Stromal cell of bone marrow (primary cell): ENCODE measurements at places on chromosomes 7 and 10.

DNA sequence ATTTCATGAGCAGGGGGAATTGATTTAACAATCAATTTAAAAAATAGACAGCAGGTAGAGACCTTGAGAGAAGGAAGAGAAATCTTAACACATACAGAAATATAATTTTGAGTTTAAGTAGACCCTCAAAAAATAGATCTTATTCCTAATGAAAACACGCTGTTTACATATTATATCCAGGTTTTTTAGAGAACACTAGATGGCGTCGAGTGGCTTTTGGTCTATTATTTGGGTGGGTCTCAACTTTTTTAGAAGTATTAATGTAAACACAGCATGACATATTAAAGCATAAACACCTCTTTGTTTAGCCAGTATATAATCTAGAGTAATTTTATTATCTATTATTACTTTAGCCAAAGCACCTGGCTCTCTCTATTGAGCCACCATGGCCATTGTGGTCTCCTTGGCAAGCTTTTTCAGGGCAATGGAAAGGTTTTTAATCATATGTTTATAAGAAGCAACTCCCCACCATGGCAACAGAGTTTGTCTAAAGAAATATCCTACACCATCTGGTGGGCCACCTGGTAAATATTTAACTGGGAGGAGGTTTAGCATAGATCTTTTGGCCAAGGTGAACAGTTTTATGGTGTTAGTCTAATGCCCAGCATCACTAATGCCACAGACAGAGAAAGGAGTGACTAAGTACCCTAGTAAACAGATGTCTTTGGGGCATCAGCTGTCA lies 59.7 kb upstream of the PRSS1 start:
- no peak for DNase-seq

- DNase-seq, result no peak
These were observed 514 bp upstream of the CHAT start for GRCh38 chr10:49613165-49613881.

DNA sequence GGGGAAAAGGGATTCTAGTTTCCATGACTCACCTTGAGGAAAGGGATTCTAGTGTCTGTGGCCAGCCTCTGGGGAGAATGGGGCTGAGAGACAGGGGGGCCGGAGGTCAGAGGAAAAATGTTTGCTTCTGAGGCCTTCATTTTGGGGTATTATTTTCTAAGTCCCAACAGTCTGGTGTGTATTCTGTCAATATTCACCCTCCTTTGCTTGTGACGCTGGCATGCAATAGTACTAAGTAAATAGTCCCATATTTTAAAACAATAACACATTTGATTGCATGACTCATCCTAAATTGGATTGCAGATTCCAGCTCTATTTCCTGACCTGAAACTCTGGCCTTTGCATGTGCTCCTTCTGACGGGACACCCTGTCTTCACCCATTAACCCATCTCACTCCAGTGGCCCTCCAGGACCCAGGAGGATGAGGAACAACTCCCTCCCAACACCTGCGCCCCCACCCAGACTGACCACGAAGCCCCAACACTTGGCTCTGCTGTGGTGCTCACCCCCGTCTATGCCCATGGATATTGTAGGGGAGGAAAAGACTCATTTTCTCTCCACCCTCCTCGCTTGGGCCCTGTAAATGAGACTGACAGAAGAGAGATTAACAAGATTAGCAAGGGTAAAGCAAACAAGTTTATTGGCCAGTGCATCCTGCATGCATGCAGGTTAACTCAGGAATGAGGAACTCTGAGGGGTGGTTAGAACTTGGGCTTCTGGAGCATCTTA lies 495.6 kb upstream of the KLF6 start:
- peak; percentile 62 for DNase-seq

- peak; percentile 65 for DNase-seq
These were observed 94.5 kb downstream of the KMT2C start for GRCh38 chr7:152341039-152341913.

- DNase-seq, result no peak
These were observed 8.3 kb downstream of the MNX1 start for GRCh38 chr7:157001920-157002818.

- no peak for DNase-seq
These were observed 153.0 kb downstream of the TNS3 start for GRCh38 chr7:47428768-47429472.

DNA sequence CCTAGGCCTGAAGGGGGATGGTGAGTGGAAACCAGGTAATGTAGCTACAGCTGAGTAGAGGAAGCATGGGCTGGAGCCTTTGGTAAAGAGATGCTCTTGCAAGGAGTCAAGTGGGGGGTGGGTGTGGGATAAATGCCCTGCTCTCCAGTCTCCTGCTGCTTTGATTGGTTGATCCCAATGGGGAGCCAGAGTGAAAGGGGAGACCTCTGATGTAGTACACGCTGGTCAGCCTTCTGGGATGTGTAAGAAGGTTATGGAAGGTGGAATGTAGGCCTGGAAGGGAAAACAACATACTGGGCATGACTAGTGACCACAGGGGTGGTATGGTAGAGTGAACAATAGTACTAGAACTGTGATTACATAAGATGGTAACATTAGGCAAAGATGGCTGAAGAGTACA lies 44.3 kb downstream of the TET1 start:
- DNase-seq, result no peak

GRCh38 chr10:30984563-30985328 lies 46.9 kb downstream of the ZNF438 start:
- DNase-seq, result no peak

- no peak for DNase-seq
These were observed 164.4 kb downstream of the SVIL start for GRCh38 chr10:29470355-29470705.

GRCh38 chr7:133511252-133511651 lies 258.4 kb downstream of the EXOC4 start:
- DNase-seq, result no peak

DNA sequence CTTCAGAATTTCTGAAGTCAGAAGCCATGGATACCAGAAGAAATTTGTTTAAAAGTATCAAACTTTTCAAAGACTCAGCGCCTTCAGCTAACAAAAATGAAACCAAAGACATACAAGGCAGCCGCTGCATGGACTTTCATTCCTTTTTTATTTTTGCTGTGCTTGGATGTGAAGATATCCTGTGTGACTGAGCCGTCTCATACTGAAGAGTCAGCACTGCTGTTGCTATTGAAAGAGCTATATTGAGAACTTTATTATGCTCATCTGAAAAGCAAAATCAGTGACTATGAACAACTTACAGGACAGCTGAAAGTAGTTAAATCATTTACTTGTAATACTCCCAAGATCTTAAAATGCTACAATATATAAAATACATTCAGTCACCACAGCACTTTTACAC lies 809.2 kb downstream of the NXPH1 start:
- no peak for DNase-seq

DNA sequence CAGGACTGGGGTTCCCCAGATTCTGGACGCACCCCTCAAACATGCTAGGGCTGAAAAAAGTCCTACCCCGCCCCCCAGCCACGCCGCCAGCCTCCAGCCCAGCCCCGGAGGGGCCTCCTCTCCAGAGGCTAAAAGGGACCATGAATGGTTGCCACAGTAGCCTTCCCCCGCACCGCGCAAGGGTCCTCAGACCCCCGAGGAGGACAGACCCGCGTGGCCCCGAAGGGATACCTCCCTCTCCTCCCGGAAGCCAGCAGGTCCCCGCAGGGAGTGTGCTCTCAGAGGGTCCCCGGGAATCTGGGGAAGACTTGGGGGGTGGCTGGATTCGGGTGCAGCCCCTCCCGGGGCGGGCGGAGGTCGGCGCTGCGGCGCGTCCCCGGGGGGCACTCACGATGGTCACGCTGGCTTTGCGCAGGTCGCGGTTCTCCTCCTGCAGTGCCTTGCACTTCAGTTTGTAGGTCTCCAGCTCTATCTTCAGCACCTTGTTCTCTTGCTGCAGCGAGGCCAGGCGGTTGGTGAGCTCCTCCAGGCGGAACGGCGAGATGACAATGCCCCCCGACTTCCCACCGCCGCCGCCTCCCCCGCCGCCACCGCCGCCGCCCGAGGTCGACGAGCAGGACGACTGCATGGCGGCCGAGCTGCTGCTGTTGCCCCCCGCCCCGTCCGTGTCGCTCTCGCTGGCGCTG lies 482 bp downstream of the CCDC6 start:
- DNase-seq, result no peak

GRCh38 chr10:94088926-94089381 lies 95.2 kb downstream of the PLCE1 start:
- DNase-seq, result peak; percentile 35

- no peak for DNase-seq
These were observed 63.9 kb upstream of the CACNA2D1 start for GRCh38 chr7:82507365-82507975.

DNA sequence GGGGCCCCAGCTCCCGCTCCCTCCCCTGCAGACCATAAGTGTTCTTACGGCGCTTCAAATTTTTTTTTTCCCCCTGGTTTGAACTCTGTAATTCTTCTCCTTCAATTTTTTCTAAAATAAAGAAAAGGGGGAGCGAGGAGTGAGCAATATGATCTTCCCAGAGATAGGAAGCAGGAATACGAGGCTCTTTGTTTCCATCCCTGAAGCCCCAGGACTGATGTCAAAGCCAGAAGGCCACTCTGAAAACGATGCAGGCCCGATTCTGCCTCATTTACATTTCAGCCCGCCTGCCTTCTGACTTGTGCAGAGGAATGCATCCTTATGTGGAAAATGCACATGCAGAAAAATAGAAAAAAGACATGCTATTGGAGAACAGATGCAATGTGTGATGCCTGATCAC lies 401.5 kb upstream of the MKI67 start:
- no peak for DNase-seq

DNA sequence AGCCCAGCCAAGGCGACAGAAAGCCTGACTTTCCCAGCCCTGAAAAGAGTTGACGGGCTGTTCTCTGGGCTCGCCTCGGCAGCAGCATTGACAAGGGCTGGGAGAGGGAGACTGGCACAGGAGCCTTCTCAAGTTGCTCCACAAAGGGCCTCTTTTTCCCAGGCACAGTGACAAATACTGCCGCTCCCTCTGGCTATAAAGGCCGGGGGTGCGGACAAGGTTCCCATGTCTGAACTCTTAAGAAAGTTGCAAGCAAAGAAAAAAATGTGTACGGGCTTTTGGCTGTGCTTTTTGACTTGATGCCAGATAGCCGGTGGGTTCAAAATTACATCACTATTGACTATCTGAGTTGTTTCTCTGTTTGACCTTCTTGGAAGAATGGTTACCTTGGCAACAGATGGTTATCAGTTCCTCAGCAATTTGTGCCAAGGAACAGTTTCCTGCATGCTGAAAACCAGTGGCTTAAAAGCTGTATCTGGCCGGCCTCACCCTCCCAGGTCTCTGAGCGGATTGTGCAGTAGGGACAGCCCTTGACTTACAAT lies 115.9 kb upstream of the EEPD1 start:
- peak; percentile 42 for DNase-seq

- DNase-seq, result no peak
These were observed 69.1 kb downstream of the SRPK2 start for GRCh38 chr7:105319578-105319977.

GRCh38 chr10:69123306-69123746 lies 652 bp upstream of the VPS26A start:
- DNase-seq, result peak; percentile 47

- no peak for DNase-seq
These were observed 77.9 kb downstream of the ARHGAP21 start for GRCh38 chr10:24645784-24646183.

DNA sequence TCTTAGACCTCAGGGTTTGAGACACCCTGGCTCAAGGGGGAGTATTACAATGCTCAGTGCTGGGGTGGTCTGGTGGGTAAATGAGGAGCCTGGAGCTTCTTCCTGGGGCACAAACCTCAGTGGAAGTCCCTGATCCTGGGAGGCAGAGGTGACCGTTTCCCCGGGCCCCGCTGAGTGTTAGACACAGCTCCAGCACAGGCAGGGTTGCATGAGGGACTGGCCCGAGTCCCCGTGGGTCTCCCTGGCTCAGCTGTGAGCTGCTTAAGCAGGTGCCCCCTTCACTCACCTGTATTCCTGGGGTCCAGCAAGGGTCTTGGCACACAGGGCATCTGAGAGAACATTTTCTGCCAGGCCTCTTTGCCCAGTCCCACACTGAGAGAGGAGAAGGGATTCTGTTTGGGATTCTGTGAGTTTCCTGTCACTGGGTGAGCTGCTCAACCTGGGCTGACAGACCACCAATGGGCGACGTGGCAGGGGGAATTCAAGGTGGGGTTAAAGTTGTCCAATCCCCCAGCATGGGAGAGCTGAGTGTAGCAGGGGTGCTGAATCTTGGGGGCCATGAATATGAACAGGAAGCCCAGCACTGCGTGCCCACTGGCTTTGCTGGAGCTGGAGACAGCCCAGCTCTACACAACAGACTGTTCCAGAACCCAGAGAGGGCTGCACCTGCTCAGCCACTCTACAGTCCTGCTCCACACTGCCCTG lies 29.9 kb downstream of the DDIT4 start:
- no peak for DNase-seq

DNA sequence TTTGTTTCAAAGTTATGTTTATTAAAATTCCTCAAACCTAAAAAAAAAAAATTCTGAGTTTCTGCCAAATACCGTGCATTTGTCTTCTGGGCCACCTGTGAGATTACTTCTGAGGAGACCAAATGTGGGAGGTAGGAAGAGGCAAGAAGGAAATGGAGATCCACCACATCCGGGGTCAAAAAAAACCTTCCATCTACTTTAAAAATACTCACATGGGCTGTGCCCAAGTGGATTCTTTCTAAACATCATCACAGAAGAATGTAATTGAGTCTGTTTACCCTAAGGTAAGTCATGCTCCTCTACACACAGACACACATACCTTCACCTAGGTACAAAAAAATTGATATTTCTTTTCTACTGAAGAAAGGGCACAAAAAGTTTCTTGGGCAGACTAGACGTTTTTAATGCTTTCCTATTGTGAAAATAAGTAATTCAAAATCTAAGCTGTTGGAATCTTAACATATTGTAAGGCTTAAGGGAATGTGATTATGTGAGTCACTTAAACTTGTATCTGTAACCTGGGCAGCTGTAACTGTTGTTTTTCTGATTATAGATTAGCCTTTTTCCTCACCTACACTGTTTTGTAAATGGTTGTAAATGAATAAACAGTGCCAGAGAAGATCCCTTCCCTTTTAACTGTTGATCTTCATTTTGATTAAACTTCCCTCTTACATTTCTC lies 19.1 kb upstream of the SPOCK2 start:
- DNase-seq, result no peak

- no peak for DNase-seq
These were observed 20.7 kb downstream of the LRRC4 start for GRCh38 chr7:128010391-128011127.

DNA sequence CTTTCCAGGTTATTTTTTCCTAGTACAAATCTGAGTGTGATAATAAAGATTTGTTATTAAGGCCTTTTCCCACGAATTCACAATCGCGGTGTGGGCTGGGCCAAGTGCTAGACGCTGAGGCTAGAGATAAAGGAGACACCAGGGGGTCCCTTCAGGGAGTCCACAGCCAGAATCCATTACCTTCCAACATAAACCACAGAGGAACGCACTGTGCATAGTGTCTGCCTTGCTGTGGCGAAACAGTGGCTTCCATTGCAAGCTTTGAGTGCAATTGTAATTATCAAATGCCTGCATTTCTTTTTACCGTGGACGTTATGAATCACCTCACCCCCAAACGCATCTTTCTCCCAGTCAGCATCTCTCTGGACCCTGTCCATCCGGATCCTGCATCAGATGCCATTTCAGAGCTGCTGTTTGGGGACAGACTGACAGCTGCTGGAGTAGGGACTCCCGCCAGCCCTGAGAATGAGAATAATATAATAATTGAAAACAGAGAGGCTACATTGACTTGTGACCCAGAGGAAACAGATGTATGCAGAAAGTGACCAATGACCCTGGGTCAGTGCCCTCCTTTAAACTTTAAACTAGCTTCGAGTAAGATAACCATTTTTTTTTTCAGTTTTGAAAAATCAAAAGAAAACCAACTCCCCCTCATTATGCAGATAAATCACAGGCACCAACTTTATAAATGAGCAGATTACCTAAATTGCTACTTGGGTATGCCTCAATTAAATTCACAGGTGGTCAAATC lies 456.2 kb upstream of the NRP1 start:
- DNase-seq, result no peak
